Stimulated activated CD8-positive, alpha-beta memory T cell treated with anti-CD3 and anti-CD28 coated beads, Interleukin-4, amount 100 ng/mL, for 1 hour (primary cell): ENCODE measurements at places on chromosomes 1 and 21.

DNA sequence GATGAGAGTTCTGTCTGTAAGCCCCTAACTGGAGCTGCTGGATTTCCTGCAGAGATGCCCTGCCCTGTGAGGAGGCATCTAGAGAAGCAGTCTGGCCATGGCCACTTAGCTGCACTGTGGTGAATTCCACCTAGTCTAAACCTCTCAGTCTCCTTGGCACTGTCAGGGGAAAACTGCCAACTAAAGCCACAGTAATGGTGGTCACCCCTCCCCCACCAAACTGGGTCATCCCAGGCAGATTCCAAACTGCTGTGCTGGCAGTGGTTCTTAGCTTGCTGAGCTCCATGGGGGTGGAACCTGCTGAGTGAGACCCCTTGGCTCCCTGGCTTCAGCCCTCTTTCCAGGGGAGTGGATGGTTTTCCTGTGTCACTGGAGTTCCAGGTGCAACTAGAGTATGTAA lies 740.6 kb downstream of the RWDD3 start:
- DNase-seq: no peak

GRCh38 chr1:15029786-15030185 lies 123.8 kb upstream of the TMEM51 start:
- no peak for DNase-seq

- DNase-seq: no peak
Measured at GRCh38 chr1:200108659-200109058, 81.1 kb downstream of the NR5A2 start.

GRCh38 chr1:91803123-91803522 lies 82.8 kb downstream of the TGFBR3 start:
- DNase-seq: no peak

- peak; percentile 9 for DNase-seq
Measured at GRCh38 chr1:166489670-166490436, 323.1 kb upstream of the FAM78B start.
